ENCODE measurements at places on chromosomes 5 and 9.

DNA sequence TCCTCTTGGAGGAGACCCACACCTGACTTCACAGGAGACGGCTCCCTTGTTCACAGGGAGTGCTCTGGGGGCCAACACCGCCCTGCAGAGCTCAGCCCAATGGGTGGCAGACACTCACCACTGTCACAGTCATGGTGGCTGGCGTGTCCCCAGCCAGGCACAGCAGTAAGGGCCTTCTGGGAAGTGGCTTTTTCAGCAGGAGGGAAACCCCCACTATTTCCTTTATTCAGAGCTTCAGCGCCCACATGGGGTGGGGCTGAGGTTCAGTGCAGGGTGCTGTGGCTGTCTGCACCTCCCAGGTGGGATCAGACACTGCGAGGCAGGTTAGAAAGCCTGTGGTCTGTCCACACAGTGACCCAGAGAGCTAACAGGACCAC is 3.6 kb upstream of the SNAPC4 start:
- DNase-seq: no peak

- no peak for DNase-seq
Observed at GRCh38 chr9:97305501-97306298, 1.8 kb upstream of the CCDC180 start.

- no peak for DNase-seq
Observed at GRCh38 chr5:61256474-61256873, 75.6 kb upstream of the ZSWIM6 start.

GRCh38 chr5:109563739-109564138 is 126.0 kb upstream of the MAN2A1 start:
- DNase-seq: no peak

GRCh38 chr9:19271081-19271480 is 40.6 kb downstream of the DENND4C start:
- DNase-seq: no peak

- no peak for DNase-seq
Observed at GRCh38 chr5:1509346-1510085, 14.2 kb downstream of the LPCAT1 start.

- peak; percentile 65 for DNase-seq
Observed at GRCh38 chr5:173281910-173282309, 46.3 kb downstream of the STC2 start.

DNA sequence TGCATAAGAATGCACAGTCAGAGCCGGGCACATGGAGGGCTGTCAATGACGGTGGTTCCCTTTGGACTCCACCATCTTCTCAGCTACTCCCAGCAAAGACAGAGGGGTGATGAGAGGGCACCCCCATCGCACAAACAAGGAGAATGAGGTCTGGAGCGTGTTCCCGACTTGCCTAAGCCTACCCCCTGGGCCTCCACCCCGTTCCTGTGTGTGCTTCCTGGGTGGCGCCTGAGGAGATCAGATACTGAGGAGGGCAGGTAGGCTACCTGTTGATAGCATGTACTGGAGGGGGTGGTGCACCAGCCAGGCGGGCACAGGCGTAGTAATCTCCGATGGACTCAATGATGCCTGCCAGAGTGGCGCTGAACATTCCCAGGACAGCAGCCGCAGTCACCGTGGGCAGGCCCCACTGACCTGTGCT is 4.1 kb downstream of the SLC23A1 start:
- DNase-seq: no peak

- no peak for DNase-seq
Observed at GRCh38 chr5:31937703-31938102, 236.4 kb downstream of the GOLPH3 start.
